ENCODE measurements at places on chromosomes 3 and 15. TPM values are rescaled to one million over a fixed set of nuclear protein-coding genes. Genes with fewer than 3 reads are reported as not detected.

DNA sequence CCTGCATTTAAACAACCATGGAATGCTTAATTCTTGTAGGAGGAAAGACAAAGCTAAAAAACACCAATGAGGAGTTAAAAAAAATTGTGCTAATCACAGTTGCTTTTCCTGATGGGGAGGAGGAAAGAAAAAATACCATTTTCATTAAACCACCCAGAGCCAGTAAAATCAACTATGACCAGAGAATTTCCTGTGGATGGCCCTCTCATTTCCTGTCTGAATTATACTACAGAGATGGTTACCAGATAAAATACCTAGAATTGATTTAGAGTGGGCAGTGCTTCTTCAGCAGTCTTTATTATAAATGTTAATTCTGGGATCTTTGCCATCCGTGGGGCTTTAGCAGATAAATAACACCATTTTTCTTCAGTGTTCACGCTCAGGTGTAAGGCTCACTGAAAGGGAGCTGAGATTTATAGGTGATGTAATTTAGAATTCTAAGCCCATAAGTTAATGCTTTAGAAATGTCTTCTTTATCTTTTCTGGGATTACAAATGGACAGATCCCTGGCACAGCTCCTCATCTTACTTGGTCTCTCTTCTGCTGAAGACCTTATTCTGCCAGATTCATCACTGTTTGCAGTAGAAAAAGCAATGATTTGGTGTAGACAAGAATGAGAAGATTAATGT is 37.9 kb downstream of the RETNLB start:
- no peaks in the 10 kb centered on the region for H3K36me3 ChIP-seq
- no peak overlapping the region for H3K4me3 ChIP-seq
- DNase-seq, result no peak
- no peaks in the 10 kb centered on the region for H3K4me1 ChIP-seq

DNA sequence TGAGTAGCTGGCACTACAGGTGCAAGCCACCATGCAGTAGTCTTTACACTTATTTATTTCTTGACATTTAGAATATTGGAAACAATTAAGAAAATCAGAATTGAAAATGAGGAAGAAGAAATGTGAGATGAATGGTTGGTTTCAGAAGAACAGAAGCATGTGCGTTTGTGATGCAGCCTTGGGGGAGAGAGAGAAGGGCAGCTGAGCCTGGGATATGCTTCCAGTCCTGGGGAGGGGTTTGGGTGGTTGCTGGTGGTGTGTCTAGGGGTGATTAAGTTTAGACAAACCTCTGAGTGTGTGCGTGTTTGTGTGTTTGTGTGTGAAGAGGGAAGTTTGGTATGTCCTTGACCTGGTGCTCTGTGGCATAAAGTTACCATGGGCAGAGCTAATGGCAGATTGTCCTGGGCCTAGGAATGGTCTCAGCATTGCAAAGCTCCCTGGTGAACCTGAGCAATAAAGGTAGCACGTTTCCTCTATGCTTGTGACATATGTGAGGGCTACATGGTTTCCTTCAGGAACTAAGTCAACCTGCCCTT is 35.6 kb downstream of the CTSH start:
- DNase-seq, result no peak
- peaks cover 67% of the 10 kb centered on the region for H3K36me3 ChIP-seq
- H3K4me3 ChIP-seq, result no peak overlapping the region
- no peaks in the 10 kb centered on the region for H3K27me3 ChIP-seq
- peaks cover 39% of the 10 kb centered on the region for H3K4me1 ChIP-seq
- H3K27ac ChIP-seq, result no peak overlapping the region

GRCh38 chr3:49534581-49535441 is 19.5 kb upstream of the BSN start:
- H3K36me3 ChIP-seq, result no peaks in the 10 kb centered on the region
- no peak overlapping the region for H3K27ac ChIP-seq
- H3K27me3 ChIP-seq, result no peaks in the 10 kb centered on the region
- no peak overlapping the region for H3K4me3 ChIP-seq
- peaks cover 7% of the 10 kb centered on the region for H3K4me1 ChIP-seq

STRC gene
- under 0.01 TPM for total RNA-seq

GRCh38 chr15:71501344-71502076 is 308.8 kb upstream of the NR2E3 start:
- H3K4me3 ChIP-seq, result no peak overlapping the region
- H3K4me1 ChIP-seq, result peaks cover 6% of the 10 kb centered on the region
- H3K27me3 ChIP-seq, result no peaks in the 10 kb centered on the region
- DNase-seq, result no peak
- H3K27ac ChIP-seq, result no peak overlapping the region
- H3K36me3 ChIP-seq, result 0 out of 2 replicates have a peak, but pooled peaks cover 6% of the 10 kb centered on the region

All from GM23248 (cell line).